Activated CD4-positive, alpha-beta T cell treated with anti-CD3 and anti-CD28 coated beads, Interleukin-2, amount 50 U/mL, for 24 hours (primary cell): ENCODE measurements at places on chromosomes 2 and 18.

DNA sequence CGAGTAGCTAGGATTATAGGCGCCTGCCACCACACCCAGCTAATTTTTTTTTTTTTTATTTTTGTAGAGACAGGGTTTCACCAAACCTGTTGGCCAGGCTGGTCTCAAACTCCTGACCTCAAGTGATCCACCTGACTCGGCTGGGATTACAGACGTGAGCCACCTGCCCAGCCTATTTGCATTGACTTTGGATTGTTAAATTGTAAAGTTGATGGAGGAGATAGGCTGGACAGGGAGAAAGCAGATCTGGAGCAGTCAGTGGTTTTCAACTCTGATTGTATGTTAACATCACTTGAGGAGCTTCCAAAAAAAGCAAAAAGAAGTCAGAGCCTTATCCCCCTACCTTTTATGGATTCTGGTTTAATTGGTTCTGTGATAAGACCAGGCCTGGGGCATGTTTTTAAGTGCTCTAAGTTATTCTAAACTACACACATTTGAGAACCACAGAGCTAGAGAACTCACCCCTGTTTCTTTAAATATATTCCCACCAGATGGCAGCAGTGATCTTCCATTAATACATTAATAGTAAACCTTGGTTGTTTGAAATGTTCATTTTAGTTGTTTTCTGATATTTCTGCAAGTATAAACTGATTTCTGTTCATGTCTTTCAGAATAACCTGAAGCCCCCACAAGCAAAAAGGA lies 7.5 kb downstream of the C2orf49 start:
- DNase-seq: no peak

GRCh38 chr2:94964193-94964592 lies 61.3 kb upstream of the MAL start:
- DNase-seq: no peak

DNA sequence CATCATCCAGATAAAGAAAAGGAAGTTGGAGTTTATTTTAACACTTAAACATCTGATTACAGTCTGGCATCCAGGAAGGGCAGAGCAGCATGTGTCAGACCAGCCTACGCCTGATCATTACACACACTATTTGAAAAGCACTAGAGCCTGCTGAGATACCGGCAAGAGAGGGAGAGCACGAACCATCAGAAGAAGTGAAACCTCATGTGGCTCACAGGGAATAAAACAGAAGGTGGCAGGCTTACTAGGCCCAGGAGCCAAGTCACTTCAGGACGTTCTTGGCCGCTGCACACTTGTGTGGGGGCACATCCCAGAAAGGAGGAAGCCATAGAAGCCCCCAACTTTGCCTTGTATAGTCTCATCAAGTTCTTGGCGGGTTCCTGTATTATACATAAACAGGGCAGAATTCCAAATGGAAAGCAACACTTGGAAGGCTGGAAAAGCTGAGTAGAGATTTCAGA lies 105.5 kb downstream of the UGGT1 start:
- no peak for DNase-seq

DNA sequence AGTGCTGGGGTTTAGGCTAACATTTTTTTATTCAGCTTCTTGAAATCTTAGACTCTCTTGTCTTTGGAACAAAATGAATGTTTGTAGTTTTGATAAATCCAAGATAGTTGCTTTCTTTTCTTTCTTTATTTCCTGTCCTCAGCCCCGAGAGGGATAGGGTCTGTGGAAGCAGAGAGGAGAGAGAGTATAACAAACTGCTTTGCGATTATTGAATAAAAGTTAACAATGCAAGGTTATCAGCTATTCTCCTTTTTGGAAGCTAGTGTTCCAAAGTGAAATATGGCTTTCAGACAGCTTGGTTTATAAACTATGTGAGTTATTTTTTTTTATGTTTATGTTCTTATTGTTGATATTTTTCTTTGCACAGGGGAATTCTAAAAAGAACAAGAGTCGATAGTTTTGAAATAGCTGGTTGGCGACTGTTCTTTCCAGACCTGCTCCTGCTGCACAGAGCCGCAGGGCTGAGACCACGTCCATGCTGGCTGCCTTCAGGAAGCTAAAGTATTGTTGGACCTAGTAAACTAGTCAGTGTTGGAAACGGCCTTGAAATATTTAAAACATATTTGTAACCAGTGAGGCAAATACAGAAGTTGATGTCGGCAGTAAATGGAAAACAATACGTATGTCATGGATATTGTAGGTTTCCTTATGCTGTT lies 15.5 kb upstream of the STON1 start:
- DNase-seq: no peak

- DNase-seq: peak; percentile 57
These were observed 8.6 kb upstream of the MTCL1 start for GRCh38 chr18:8696749-8697211.

DNA sequence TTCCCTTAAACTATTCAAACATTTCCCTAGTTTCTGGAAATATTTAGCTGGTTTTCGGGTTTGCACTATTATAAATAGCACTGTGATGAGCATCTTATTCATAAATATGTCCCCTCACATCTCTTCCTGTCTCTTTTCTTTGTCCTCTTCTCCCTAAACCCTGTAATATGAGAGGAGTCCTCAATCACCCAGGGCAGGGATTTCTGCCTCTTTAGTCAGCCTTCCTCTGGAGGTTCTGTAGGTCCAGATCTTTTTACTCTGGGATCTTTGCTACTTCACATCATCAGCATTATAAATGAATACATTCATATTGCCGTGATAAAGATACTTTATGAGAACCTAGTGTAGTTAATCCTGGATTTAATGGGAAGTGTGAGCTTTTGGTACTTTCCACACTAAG lies 87.9 kb upstream of the TTN start:
- DNase-seq: no peak

DNA sequence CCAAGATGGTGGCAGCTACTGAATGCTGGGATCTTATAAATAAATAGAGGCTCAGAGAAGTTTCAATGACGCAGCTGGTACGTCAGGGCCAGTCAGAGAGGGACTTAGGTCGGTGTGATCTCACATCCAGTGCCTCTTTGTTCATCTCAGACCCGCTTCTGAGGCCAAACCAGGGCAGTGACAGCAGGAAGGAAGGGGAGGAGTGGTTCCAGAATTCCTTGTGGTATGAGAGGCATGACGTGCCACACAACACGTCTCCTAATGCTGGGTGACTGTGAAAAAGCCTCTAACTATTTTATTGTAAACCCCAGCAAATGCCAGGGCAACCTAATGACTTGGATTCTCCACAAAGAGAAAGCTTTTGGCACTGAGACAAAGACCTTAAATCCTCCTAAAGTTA lies 423.3 kb downstream of the LPIN1 start:
- no peak for DNase-seq

GRCh38 chr2:205715831-205716525 lies 33.7 kb downstream of the NRP2 start:
- no peak for DNase-seq

DNA sequence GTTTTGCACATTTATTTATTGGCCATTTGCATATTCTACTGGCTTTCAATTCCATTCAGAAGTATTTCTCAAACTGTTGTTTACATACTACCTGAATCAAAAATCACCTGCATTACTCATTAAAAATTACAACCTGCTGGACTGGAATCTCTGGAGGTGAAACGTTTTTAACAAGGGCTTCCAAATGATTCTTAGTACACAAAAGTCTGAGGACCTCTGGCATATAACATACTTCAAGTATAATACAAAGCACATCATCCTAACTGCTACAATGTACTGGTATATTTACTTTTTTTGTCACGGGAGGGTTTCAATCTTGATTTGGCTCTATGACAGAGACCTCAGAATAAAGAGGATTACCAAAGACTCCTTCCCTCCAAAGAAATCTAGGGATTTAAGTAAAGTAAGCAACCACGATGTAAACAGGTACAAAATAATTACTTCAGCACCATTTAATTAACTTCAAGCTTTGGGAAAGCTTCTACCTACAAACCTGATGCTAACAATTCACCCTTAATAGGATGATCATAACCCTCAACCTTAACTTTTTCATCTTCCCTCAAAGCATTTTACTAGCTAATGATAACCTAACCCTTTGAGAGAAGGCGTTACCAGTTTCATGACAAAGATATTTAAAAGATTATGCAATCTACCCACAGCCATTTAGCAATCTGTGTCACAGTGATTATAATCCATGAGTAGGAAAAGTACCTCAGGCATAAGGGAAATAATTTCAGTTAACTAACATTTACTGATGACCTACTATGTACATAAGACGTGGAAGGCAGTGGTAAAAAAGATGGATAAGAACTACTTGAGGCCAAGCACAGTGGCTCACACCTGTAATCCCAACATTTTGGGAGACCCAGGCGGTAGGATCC lies 24.7 kb downstream of the ATAD2B start:
- DNase-seq: no peak

- no peak for DNase-seq
These were observed 84.7 kb downstream of the RBMS1 start for GRCh38 chr2:160408959-160409291.

DNA sequence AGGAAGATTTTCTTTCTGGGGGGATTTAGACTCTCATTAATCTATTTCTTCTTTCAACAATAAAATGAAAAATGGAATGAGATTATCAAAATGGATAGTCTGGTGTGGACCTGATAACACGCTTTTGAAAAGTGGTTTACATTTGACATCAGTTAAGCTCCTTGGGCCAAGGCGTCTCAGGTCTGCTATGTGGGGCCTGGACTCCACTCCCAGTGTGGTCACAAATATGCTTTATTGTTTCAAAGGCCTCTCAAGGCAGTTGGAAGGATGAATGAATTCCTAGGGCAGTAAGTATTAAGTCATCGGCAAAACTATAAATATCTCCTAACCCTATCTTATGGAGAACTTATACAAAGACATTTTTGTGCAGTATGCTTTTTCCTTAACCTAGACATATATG lies 74.5 kb downstream of the ETAA1 start:
- no peak for DNase-seq

- DNase-seq: no peak
These were observed 33.8 kb downstream of the PCARE start for GRCh38 chr2:29040552-29040951.

GRCh38 chr2:15225131-15225530 lies 336.0 kb downstream of the NBAS start:
- no peak for DNase-seq

- no peak for DNase-seq
These were observed 5.6 kb upstream of the GPR17 start for GRCh38 chr2:127640082-127641072.

- no peak for DNase-seq
These were observed 76.7 kb downstream of the MRPS9 start for GRCh38 chr2:105114551-105114950.

DNA sequence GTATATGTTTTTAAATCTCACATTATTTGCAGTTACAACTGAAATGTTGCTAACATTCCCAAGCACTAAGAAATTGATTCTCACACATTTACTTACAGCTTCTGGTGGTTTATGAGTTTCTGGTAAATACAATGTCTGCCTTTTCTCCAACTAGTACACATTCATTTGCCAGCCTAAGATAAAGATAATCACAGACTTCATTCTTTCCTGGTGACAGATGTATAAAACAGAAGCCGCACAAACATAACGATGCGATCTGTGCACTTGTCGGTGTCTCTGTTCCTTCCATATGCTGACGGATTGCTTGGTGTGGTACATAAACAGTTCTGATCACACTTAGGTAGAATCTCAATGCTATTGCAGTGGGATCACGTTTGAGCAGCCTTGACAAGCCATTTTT lies 100.4 kb upstream of the DDX18 start:
- DNase-seq: no peak
